GM12878 (cell line): ENCODE measurements at places on chromosomes 6 and 20. TPM values are rescaled to one million over a fixed set of nuclear protein-coding genes. Genes with fewer than 3 reads are reported as not detected.

Gene VSTM2L
- total RNA-seq, result 1.3 and 1.5 TPM in 2 replicates

Gene AGER
- total RNA-seq, result 15.4 and 15.7 TPM in 2 replicates

Gene PTPRT
- 0.03 TPM in 1 of 2 replicates, not detected in the other for total RNA-seq

Gene HRH3
- not detected in 2 replicates for total RNA-seq

Gene BPIFB4
- total RNA-seq, result not detected in 2 replicates

Gene ESF1
- total RNA-seq, result 19.1 and 20.2 TPM in 2 replicates

Gene DDO
- 0.13 TPM in 1 of 2 replicates, not detected in the other for total RNA-seq

Gene ADNP
- 74.4 and 74.5 TPM in 2 replicates for total RNA-seq

DNA sequence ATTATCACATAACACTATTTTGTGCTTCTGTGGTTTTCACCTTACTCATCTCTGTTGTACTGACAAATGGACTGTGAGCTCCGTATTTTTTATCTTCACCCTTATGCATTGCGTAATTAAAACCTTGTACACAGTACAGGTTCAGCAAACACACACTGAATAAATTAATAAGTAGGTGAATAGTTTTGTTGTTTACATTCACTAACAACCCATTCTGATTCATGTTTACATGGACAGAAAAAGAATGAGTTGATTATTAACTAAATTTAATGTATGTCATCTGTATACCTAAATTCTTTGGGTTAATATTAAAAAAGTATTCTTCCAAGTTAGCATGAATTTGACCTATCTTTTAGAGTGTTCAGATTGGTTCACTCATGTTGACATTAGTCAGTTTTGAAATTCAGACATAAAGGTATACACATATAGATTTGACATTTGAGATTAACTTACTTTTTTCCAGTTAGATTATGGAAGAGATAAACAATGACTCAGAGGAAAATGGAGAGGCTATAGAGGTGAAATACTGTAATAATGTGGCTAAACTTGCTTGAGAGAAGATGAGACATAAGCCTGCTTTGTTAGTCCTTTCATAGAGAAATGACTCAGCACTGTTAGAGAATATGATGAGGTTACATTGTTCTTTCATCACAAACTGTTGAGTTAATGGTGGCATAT is 541.7 kb upstream of the FLRT3 start:
- no peak for DNase-seq
- H3K27me3 ChIP-seq, result no peaks in the 10 kb centered on the region
- H3K4me1 ChIP-seq, result no peaks in the 10 kb centered on the region
- H3K36me3 ChIP-seq, result no peaks in the 10 kb centered on the region
- H3K27ac ChIP-seq, result no peak overlapping the region
- H3K4me3 ChIP-seq, result no peak overlapping the region

GRCh38 chr20:45344168-45344860 is 3.9 kb downstream of the SDC4 start:
- H3K27ac ChIP-seq, result no peak overlapping the region
- peaks cover 6% of the 10 kb centered on the region for H3K4me1 ChIP-seq
- DNase-seq, result no peak
- H3K4me3 ChIP-seq, result no peak overlapping the region
- no peaks in the 10 kb centered on the region for H3K36me3 ChIP-seq
- H3K27me3 ChIP-seq, result no peaks in the 10 kb centered on the region

GRCh38 chr20:24651171-24651975 is 181.9 kb downstream of the SYNDIG1 start:
- no peaks in the 10 kb centered on the region; the same call in 1 of the 2 replicates for H3K4me1 ChIP-seq
- no peaks in the 10 kb centered on the region for H3K27me3 ChIP-seq
- no peak overlapping the region for H3K27ac ChIP-seq
- H3K4me3 ChIP-seq, result no peak overlapping the region

- H3K27me3 ChIP-seq, result 0 out of 2 replicates have a peak, but pooled peaks cover 2% of the 10 kb centered on the region
- H3K27ac ChIP-seq, result no peak overlapping the region
- no peak for DNase-seq
- H3K4me3 ChIP-seq, result no peak overlapping the region
- no peaks in the 10 kb centered on the region for H3K36me3 ChIP-seq
- no peaks in the 10 kb centered on the region for H3K4me1 ChIP-seq
These were observed 1.3 kb upstream of the VNN1 start for GRCh38 chr6:132715204-132715603.

GRCh38 chr20:40457404-40457803 is 231.6 kb downstream of the MAFB start:
- H3K27ac ChIP-seq, result no peak overlapping the region
- no peak overlapping the region for H3K4me3 ChIP-seq
- H3K27me3 ChIP-seq, result no peaks in the 10 kb centered on the region
- no peaks in the 10 kb centered on the region for H3K36me3 ChIP-seq
- no peaks in the 10 kb centered on the region for H3K4me1 ChIP-seq
- DNase-seq, result no peak

- H3K4me1 ChIP-seq, result no peaks in the 10 kb centered on the region
- no peak for DNase-seq
- peaks cover 2% of the 10 kb centered on the region for H3K27me3 ChIP-seq
- no peak overlapping the region for H3K4me3 ChIP-seq
These were observed 5.4 kb upstream of the PLAGL1 start for GRCh38 chr6:144013486-144013909.

DNA sequence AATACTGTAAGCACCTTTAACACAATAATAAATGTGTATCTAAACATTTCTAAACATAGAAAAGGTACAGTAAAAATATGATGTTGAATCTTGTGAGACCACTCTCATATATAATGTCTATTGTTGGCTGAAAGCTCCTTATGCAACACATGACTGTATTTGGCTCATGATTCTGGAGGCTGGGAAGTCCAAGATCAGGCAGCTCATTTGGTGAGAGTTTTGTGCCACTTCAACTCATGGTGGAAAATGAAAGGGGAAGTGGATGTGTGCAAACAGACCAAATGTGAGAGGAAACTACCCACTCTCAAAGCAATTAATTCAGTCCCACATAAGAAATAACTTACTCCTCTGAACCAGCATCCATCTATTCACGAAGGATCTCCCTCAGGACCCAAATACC is 257.7 kb upstream of the OPRM1 start:
- no peak overlapping the region for H3K4me3 ChIP-seq
- no peak overlapping the region for H3K27ac ChIP-seq
- DNase-seq, result no peak
- H3K27me3 ChIP-seq, result no peaks in the 10 kb centered on the region
- H3K4me1 ChIP-seq, result no peaks in the 10 kb centered on the region

DNA sequence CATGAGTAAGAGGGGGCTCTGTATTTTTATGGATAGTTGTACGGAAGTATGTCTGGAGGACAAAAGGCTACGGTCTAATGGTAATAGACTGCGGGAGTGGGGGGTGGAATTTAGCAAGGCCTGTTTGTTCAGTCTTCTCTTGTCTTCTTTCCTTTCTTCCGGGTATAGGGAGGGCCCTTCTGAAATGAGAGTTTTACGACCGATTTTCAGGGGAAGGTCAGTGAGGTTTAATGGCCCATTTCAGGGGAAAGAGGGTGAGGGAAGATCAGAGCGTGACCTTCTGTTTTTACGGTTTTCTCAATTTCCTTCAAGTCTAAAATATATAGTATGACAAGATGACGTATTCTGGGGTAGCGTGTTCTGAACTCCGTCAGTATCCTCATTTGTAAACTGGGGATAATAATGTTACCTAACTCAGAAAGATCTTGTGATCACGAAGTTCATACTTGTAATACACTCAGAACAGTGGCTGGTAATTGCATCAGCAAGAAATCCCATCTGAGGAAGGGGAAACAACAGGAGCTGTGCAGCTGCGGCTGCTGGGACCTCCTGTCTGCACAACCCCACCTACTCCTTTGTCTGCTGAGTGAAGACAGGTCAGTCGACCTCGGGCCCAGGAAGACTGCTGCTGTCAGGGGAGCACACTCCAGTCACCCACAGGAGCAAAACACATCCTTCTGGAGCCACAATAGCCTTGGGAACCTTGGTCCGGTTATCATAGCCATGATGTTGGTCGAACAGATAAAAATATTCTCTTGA is 90.4 kb downstream of the MAP3K7 start:
- no peaks in the 10 kb centered on the region for H3K36me3 ChIP-seq
- H3K4me3 ChIP-seq, result no peak overlapping the region
- H3K27ac ChIP-seq, result no peak overlapping the region
- no peak for DNase-seq
- H3K4me1 ChIP-seq, result no peaks in the 10 kb centered on the region

DNA sequence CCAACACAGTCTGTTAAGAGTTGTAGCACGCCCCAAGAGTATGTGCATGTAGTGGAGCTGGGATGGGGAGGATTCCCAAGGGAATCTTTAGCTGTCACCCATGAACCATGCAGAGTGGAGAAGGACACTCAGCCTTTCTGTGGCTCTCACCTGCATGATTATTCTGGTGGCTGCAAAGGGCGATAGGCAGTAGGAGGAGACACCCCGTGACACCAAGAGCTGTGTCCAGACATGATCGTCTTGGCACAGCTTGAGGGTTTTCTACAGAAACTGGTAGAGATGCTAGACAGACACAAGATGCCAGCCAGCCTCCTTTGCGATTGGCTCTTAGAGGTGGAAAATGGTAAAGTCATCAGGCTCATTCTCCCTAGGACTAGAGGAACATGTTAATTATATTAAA is 3.1 kb upstream of the CSE1L start:
- H3K4me1 ChIP-seq, result peaks cover 1% of the 10 kb centered on the region
- H3K27me3 ChIP-seq, result no peaks in the 10 kb centered on the region
- no peak for DNase-seq
- H3K27ac ChIP-seq, result no peak overlapping the region

DNA sequence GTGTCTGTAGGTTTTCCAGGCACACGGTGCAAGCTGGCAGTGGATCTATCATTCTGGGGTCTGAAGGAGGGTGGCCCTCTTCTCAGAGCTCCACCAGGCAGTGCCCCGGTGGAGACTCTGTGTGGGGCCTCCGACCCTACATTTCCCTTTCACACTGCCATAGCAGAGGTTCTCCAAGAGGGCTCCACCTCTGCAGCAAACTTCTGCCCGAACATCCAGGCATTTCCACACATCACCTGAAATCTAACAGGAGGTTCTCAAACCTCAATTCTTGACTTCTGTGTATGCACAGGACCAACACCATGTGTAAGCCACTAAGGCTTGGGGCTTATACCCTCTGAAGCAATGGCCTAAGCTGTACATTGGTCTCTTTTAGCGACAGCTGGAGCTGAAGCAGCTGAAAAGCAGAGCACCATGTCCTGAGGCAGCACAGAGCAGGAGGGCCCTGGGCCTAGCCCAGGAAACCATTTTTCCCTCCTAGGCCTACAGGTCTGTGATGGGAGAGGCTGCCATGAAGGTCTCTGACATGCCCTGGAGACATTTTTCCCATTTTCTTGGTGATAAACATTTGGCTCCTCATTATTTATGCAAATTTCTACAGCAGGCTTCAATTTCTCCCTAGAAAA is 253.3 kb downstream of the ERMARD start:
- DNase-seq, result no peak
- H3K4me3 ChIP-seq, result no peak overlapping the region
- H3K36me3 ChIP-seq, result no peaks in the 10 kb centered on the region
- H3K27me3 ChIP-seq, result no peaks in the 10 kb centered on the region

- no peaks in the 10 kb centered on the region for H3K36me3 ChIP-seq
- no peak overlapping the region for H3K4me3 ChIP-seq
- H3K27ac ChIP-seq, result no peak overlapping the region
- H3K4me1 ChIP-seq, result peaks cover 46% of the 10 kb centered on the region
- H3K27me3 ChIP-seq, result no peaks in the 10 kb centered on the region
- DNase-seq, result no peak
These were observed 23.0 kb upstream of the MRPS18A start for GRCh38 chr6:43710576-43710975.

GRCh38 chr6:150887978-150888563 is 22.6 kb downstream of the MTHFD1L start:
- DNase-seq, result no peak
- H3K4me3 ChIP-seq, result no peak overlapping the region
- H3K36me3 ChIP-seq, result peaks cover 23% of the 10 kb centered on the region
- peak overlapping the region; percentile 47 for H3K27ac ChIP-seq
- H3K27me3 ChIP-seq, result no peaks in the 10 kb centered on the region

- no peaks in the 10 kb centered on the region for H3K4me1 ChIP-seq
- H3K4me3 ChIP-seq, result no peak overlapping the region
- H3K27me3 ChIP-seq, result no peaks in the 10 kb centered on the region
- DNase-seq, result no peak
- no peaks in the 10 kb centered on the region for H3K36me3 ChIP-seq
These were observed 133.4 kb downstream of the RFPL4B start for GRCh38 chr6:112480553-112480952.

- H3K27me3 ChIP-seq, result no peaks in the 10 kb centered on the region
- no peaks in the 10 kb centered on the region for H3K4me1 ChIP-seq
- H3K27ac ChIP-seq, result no peak overlapping the region
- DNase-seq, result no peak
- H3K4me3 ChIP-seq, result no peak overlapping the region
- H3K36me3 ChIP-seq, result no peaks in the 10 kb centered on the region
These were observed 11.0 kb upstream of the ADGRF5 start for GRCh38 chr6:46932526-46933319.

DNA sequence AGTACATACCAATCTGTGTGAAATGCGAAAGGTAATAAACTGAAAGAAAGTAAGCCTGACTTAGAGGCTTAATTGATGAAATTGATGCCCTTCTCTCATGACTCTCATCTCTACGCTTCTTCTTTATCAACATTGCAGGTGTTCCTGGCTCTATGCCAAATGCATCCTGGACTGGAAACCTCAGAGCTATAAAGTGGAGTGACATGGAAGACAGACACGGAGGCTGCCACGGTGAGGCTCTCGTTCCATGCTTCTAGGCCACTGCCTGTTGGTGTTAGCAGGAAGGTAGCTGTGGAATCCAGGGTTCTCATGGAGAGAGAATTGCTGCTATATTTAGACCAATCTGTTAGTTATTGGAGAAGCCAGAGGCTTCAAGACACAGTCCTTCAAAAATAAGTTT is 73.2 kb downstream of the C6orf52 start:
- no peaks in the 10 kb centered on the region for H3K27me3 ChIP-seq
- no peak for DNase-seq
- peaks cover 22% of the 10 kb centered on the region for H3K36me3 ChIP-seq
- H3K4me1 ChIP-seq, result no peaks in the 10 kb centered on the region

DNA sequence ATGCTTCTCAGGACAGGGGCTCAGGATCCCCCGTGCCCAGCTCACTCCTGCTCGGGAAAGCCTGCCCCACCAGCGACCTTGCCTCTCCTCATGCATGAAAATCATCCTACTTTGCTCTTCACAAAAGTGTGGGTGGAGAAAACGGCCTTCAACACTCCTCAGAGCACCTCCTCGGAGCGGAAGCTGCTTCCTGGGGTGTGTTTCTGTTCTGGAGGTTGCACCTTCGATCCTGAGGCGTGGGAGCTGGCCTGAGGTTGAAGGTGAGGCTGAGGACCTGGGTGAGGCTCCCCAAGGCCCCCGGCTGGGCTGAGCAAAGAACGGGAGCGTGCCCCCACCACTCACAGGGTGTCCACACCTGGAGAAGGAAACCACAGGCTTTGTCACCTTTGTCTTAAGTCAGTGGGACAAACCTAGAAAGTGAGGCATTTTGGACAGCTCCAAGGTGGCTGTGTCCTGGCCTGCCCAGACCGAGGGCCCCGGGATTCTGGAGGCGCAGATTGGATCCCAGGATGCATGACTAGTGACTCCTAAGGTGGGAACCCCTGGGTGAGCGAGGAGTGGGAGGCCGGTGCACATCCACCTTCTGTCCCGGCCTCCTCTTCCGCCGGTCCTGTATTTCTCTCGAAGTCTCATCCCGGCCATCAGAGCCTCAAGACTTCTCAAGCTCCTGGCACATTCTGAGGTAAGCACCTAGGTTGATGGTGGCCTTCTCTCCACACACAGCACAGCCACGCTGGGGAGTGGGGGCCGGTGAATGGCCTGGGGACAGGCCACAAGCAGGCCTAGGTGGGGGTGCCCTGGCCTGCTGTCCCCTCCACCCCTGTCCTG is 104.7 kb downstream of the TMEM242 start:
- H3K4me1 ChIP-seq, result peaks cover 10% of the 10 kb centered on the region
- H3K4me3 ChIP-seq, result no peak overlapping the region
- no peak overlapping the region for H3K27ac ChIP-seq
- no peak for DNase-seq
- H3K27me3 ChIP-seq, result peaks cover 2% of the 10 kb centered on the region; the same call in 1 of the 2 replicates
